ENCODE measurements at places on chromosomes 5 and 9.
A peak's percentile ranks its signal among the peaks of the same experiment; 100 is the strongest.

- DNase-seq = no peak
Measured at GRCh38 chr5:113172231-113172826, 195.7 kb downstream of the DCP2 start.

- no peak for DNase-seq
Measured at GRCh38 chr5:90921418-90921973, 362.9 kb downstream of the ADGRV1 start.

- no peak for DNase-seq
Measured at GRCh38 chr5:90994796-90995195, 388.3 kb downstream of the ARRDC3 start.

DNA sequence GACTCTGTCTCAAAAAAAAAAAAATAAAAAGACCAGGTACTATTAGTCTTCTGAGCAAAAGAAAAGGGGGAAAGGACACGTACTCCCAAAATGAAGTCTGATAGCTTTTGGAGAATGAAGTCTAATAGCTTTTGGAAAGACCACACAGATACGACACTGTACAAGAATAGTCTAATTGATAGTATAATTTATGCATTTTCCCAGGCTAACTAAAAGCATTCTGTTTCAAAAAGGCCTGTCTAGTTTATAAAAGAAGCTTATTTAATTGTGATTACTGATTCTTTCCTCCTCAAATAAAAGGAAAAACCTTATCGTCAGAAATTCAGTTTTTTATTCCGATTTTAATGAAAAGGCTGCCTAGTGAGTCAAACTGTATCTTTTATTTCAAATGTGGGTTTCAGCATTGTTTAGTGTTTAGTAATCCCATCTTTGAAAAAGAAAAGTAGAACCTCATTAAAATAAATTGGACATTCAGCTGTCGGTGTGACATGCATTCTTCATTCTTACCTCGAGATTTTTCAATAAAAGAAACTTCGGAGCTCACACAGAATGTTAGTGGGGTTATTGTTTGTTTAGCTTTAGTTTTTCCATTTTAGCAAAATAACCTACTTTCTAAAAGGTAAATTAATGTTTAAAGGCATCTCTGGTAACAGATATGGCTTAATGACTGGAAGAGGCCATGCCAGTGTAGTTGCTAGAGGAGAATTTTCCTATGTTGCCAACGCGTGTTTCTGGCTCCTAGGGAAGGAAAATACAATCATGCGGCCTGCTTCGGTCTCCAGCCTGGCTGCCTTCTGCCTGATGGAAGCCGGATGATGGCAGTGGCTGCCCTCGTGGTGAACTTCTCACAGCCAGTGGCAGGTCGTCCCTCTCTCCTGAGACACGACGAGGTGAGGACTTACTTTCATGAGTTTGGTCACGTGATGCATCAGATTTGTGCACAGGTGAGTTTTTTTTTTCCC lies 70.0 kb downstream of the NLN start:
- DNase-seq = peak; percentile 36

- DNase-seq = peak; percentile 38
Measured at GRCh38 chr5:115686051-115686737, 60.4 kb upstream of the TMED7 start.

- no peak for DNase-seq
Measured at GRCh38 chr5:83750749-83751148, 30.1 kb upstream of the HAPLN1 start.

- DNase-seq = no peak
Measured at GRCh38 chr5:5678909-5679308, 256.4 kb downstream of the ICE1 start.

DNA sequence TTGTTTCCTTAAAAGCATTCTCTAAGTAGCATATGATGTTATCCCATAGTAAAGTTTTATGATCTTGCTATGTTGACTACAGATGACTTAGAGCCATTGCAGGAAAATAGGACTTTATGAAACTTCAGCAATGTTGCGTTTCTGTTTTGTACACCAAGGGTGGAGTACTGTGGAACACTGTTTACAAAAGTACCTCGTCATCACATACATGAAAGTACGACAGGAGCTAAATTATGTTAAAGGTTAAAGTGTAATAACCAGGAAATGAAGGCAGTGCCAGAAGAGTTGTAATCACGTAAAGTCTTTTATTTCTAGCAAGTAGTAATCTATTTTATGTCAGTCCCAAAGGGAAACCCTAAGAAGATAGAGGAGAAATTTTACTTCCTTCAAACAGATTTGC lies 50.9 kb downstream of the C9orf85 start:
- DNase-seq = no peak

DNA sequence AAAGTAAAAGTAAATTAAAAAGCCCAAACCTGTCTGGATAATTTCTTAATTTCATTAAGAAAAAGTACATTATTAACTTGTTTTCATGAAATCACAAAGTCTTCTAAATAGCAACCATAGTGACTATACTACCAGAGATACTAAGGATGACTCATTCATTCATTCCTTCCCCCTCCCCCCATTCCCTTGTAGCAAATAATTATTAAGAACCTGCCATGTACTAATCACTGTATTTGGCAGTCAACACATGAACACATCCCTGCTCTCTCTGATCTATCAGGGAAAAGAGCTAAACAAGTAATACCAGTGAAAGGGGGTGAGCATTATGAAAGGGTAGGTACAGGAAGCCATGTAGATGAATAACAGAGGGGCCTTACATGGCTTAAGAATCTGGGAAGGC lies 203.9 kb downstream of the CWC27 start:
- DNase-seq = peak; percentile 22

DNA sequence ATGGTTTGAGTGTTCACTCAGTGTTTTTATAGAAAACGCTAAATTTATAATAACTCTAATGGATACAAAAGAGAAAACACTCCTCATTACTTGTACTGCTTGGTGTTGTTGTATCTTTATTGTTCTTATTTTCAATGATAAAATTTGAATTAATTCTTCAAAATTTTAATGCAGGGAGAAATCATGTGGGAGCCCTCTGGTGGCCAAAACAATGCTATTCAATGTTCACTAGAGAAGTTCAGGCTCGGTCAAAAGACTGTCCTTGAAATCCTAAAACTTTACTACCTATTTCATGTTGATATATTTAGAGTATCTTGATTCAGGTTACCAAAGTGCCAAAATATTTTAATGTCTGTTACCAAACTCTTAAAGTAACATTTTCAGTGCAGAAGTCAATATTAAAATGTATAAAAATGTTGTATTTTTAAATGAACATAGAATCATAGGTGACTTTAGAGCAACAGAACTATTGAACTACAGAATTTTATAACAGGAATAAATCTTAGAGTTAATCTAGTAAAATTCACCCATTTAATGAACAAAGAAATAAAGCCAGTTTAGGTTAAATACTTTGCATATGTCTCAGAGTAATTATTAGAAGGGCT lies 1259.8 kb downstream of the PTPRD start:
- peak; percentile 17 for DNase-seq

- DNase-seq = no peak
Measured at GRCh38 chr5:149859746-149860145, 84.8 kb downstream of the PDE6A start.

DNA sequence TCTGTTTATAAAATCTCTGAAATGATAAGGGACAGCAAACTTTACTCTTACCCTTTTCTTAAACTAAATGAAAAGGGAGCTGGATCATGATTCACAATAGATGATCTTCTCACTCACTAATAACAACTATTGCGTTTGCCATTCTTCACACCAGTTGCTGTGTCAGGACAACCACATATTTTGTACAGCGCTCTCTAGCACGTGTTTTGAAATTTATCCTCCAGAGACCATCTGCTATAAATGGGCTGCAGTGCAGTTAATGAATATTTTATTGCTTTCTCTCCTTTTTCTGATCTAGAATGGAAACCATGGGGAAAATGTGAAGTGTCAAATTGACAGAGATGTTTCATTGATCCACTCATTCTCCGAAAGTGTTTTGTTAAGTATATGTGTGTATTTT lies 258.4 kb upstream of the CCNH start:
- DNase-seq = no peak

- DNase-seq = no peak
Measured at GRCh38 chr5:9977070-9977469, 272.6 kb downstream of the ATPSCKMT start.

DNA sequence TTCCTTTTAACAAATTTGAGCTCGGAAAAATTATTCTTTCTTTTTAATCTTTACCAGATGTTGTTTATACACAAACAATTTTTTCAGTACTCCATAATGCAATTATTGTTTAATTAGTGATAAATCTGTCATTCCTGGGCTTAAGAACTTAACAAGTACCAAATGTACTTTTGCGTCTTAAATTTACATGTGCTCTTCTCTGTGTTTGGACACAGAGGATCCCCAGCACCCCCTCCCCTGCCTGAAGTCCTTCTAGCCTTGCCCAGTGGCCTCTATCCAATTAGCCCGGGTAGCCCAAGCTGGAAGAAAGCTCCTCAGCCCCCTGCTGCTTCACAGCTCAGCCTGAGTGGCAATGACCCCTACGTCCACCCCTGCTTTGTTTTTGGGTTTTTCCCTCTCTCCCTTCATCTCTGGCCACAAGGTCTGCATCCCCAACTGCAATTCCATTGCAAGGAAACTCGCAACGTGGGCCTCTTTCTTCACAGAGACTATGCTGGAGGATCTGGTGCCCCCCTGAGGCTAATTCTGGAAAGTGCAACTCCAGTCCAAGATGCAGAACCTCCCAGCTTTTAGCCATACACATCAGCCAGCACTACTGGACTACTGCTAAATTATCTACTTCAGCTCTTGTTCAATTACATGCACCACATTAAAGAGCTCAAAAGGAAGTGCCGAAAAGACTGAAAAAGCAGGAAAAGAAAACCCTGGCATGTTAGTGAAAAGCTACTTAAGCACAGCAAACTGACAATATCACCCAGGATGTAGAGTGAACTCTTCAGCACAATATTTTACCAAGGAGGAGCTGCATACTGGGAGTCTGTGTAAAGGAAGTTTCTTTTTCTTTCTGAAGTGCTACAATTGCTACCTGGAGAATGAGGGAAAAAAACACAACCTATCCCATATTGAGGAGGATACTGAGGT lies 186.2 kb downstream of the FANCC start:
- peak; percentile 82 for DNase-seq

DNA sequence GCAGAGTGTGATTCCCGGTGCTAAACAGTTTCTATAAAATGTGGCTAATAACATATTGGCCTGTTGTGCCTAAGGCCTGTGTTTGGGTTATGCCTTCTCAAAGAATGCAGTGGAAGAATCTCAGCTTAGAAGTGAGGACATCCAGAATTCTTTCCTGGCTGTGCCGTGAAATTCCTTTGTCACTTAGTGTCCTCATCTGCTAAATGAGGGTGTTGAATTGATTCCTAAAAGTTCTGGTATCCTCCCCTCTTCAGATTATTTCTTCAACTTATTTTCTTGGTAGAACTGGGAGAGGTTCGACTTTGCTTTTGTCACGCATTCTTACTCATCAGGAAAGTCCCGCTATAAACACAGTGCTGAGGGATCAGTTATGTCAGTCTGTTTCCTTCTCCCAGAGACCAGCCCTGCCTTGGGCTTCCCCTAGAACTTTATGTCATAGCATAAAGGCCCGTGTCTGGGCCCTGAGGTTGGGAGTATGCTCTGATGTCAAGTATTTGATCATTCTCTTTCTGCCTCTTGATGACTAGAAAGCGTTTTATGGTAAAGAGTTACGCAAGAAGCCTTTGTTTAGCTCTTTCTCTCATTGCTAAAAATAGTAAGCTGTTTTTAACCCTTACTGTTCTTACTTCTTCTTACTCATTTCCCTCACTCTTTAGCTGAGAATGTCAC lies 29.5 kb downstream of the MTAP start:
- DNase-seq = peak; percentile 95

GRCh38 chr9:137646341-137646740 lies 27.5 kb downstream of the EHMT1 start:
- no peak for DNase-seq

- peak; percentile 97 for DNase-seq
Measured at GRCh38 chr9:119810645-119811429, 441.6 kb upstream of the BRINP1 start.

- DNase-seq = no peak
Measured at GRCh38 chr9:70205366-70206020, 53.3 kb upstream of the SMC5 start.

GRCh38 chr9:12771891-12772290 lies 2.9 kb upstream of the LURAP1L start:
- DNase-seq = peak; percentile 80

DNA sequence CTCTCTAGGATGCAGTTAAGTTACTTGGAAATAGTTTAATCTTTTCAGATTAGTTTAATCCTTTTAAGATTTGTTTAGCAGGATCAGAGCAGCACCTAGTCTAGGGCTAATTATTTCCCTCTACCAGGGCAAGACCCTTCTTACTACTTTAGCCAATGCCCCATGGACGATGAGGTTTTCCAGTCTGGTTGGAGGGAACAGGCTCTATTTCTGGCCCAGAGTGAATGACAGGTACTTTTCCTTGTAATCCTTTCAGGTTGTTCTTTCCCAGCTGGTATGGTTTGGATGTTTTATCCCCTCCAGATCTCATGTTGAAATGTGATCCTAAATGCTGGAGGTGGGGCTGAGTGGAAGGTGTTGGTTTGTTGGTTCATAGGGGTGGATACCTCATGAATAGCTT lies 27.2 kb downstream of the PTTG1 start:
- DNase-seq = no peak

GRCh38 chr5:53820119-53820801 lies 259.8 kb downstream of the NDUFS4 start:
- DNase-seq = no peak

- DNase-seq = no peak
Measured at GRCh38 chr5:133935667-133935940, 32.8 kb downstream of the C5orf15 start.

DNA sequence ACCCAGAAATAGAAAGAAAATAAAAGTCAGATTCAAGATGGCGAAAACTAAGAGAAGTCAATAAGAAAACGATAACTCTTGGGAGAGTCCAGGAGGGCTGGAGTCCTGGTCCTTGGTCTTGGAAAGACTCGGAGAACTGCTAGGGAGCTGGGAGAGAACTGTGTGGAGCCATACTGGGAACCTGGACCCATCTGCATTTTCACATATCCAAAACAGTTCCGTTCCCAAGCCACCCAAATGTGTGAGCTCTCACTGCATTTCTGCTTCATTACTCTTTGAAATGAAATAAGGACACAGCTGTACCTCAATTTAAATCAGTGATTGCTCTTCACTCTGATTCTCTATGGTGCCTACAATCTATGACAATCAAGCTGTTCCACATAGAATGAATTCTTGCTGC lies 68.1 kb upstream of the CER1 start:
- DNase-seq = no peak

DNA sequence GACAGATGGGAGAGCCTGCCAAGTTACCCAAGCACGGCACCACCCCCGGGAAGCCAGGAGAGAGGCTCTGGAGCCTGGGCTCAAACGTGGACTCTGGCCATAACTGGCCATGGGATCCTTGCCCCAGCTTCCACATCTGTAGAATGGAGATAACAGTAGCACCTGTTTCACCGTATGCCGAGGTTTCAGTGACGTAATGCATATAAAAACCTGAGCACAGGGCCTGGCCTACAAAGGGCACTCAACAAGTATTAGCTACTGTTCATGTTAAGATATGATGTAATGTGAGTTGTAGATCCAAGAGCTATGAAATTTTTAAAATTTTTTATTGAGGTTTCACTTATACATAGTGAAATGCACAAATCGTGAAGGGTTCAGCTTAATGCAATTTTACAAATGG lies 82.2 kb upstream of the BARHL1 start:
- DNase-seq = no peak

- no peak for DNase-seq
Measured at GRCh38 chr5:1404062-1404461, 41.2 kb downstream of the SLC6A3 start.

- no peak for DNase-seq
Measured at GRCh38 chr9:87178302-87178701, 231.0 kb upstream of the GAS1 start.

Measured in GM23248 (cell line).